Large intestine (tissue), 12 donors: ENCODE measurements at places on chromosomes 1 and 21.

DNA sequence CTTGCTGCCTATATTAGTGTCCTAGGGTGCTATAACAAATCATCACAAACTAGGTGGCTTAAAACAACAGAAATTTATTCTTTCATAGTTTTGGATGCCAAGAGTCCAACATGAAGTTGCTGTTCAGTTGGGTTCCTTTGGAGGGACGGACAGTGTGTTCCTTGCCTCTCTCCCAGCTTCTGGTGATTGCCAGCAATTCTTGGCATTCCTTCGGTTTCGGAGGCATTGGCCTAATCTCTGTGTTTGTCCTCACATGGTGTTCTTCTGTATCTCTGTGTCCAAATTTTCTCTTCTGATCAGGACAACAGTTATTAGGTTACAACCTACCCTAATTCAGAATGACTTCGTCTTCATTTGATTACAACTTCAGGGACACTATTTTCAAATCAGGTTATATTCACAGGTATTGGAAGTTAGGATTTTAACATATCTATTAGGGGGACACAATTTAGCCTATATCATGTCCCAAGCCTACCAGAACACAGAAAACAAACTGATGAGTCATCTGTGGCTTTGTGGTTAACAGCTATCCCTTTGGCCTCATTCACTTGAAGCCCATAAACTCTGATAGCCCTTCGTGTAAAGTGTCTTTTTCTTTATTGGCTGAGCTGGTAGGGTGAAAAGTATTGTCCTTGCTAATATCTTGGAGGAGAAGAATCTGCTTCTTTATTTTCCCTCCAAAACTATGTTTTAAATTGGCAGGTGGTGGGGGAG lies 83.2 kb upstream of the PAPPA2 start:
- no peak overlapping the region for H3K4me3 ChIP-seq
- DNase-seq = no peak
- H3K36me3 ChIP-seq = no peaks in the 10 kb centered on the region
- peak overlapping the region; percentile 26 for H3K27ac ChIP-seq
- H3K27me3 ChIP-seq = no peaks in the 10 kb centered on the region

- no peak for DNase-seq
- no peak overlapping the region for H3K27ac ChIP-seq
- no peaks in the 10 kb centered on the region for H3K27me3 ChIP-seq
Measured at GRCh38 chr1:222852326-222852725, 37.5 kb downstream of the DISP1 start.

GRCh38 chr1:155062702-155063411 lies 683 bp upstream of the EFNA4 start:
- peaks cover 3% of the 10 kb centered on the region for H3K27me3 ChIP-seq
- DNase-seq = no peak
- H3K4me3 ChIP-seq = peak overlapping the region; percentile 76

- no peak overlapping the region for H3K4me3 ChIP-seq
- H3K4me1 ChIP-seq = peaks cover 21% of the 10 kb centered on the region
- H3K27me3 ChIP-seq = no peaks in the 10 kb centered on the region
- no peaks in the 10 kb centered on the region for H3K36me3 ChIP-seq
- no peak overlapping the region for H3K27ac ChIP-seq
Measured at GRCh38 chr21:38909109-38909508, 103.4 kb downstream of the ETS2 start.

GRCh38 chr1:58476179-58476578 lies 70.3 kb downstream of the OMA1 start:
- no peak overlapping the region for H3K4me3 ChIP-seq
- no peak overlapping the region for H3K27ac ChIP-seq
- H3K27me3 ChIP-seq = no peaks in the 10 kb centered on the region
- DNase-seq = no peak
- peaks cover 2% of the 10 kb centered on the region for H3K36me3 ChIP-seq

DNA sequence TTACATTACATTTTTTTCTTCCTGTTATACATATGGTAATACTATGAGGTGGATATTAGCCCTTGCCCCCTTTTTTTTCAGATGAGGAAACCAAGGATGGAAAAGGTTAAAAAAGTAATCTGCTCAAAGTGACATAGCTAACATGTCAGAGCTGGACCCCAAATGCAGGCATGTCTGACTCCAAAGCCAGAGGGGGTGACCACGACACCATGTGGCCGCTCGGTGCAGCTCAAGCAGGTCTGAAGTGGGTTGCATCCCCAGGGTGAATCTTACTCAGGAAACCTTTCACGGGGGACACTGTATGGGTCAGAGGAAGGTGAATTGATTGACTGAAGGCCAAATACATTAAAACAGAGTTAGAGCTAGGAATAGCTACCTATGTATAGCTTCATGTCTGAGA lies 34.8 kb downstream of the CD34 start:
- no peak overlapping the region for H3K27ac ChIP-seq
- H3K36me3 ChIP-seq = no peaks in the 10 kb centered on the region
- peaks cover 9% of the 10 kb centered on the region for H3K4me1 ChIP-seq
- H3K4me3 ChIP-seq = no peak overlapping the region
- DNase-seq = no peak

DNA sequence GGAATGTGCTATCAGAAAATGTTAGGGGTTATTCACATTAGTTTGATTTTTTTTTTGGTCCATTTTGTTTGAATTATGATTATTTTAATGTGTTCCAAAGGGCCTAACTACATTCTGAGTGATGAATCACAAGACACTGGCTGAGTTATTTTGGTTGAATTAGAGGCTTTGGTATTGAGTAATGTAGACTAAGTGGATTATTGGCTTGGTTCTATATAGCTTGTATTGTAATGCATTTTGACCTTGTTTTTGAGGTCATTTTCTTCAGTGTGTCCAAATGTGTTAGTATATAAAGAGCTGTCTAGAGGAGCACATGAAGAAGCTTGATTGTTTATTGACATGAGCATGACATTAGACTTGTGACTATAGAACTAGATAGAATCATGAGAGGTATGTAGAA lies 3.4 kb downstream of the ZNF326 start:
- H3K4me1 ChIP-seq = peaks cover 13% of the 10 kb centered on the region
- peaks cover 5% of the 10 kb centered on the region for H3K36me3 ChIP-seq
- no peak overlapping the region for H3K4me3 ChIP-seq

DNA sequence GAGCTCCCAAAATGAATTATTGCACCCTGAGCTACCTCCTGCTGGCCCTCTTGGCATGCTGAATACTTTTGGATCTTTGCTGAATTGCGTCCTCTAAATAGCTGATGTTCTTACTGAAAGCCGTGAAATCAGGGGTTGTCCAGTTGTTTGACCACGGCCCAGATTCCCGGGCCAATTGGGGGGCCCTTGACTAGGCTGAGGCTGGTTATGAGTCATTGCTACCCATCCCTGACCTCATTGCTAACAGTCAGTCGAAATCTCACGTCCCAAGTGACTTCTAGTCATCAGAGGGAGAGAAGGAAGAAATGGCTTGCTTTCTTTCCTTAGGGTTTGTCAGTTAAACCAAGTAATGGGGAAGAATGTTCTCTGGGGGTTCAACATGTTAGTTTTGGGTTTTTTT lies 37.4 kb downstream of the SMYD2 start:
- no peak overlapping the region for H3K4me3 ChIP-seq
- no peak for DNase-seq
- peaks cover 34% of the 10 kb centered on the region for H3K36me3 ChIP-seq
- no peaks in the 10 kb centered on the region for H3K27me3 ChIP-seq
- H3K27ac ChIP-seq = no peak overlapping the region

GRCh38 chr1:228362141-228362883 lies 44.3 kb downstream of the TRIM11 start:
- H3K27ac ChIP-seq = no peak overlapping the region
- no peaks in the 10 kb centered on the region for H3K27me3 ChIP-seq
- DNase-seq = no peak
- peaks cover 2% of the 10 kb centered on the region for H3K36me3 ChIP-seq
